ENCODE measurements at places on chromosomes 4 and X. TPM values are rescaled to one million over a fixed set of nuclear protein-coding genes. Genes with fewer than 3 reads are reported as not detected.
A peak's percentile ranks its signal among the peaks of the same experiment; 100 is the strongest.

Gene CD99
- 322 TPM for total RNA-seq

Gene BEX5
- total RNA-seq = not detected

Gene MGARP
- total RNA-seq = 2.1 TPM

DNA sequence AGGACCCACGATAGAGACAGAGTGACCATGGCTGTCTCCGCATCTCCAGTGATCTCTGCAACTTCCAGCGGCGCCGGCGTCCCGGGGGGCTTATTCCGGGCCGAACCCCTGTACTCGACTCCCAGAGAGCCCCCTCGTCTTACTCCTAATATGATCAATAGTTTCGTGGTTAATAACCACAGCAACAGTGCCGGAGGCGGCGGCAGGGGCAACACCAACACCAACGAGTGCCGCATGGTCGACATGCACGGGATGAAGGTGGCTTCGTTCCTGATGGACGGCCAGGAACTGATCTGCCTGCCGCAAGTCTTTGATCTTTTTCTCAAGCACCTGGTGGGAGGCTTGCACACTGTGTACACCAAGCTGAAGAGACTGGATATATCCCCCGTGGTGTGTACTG lies 343 bp downstream of the DACH2 start:
- DNase-seq = no peak

GRCh38 chr4:24794916-24795665 lies at the start of gene SOD3:
SOD3 (plus strand) TSS chr4:24795573; CDS start chr4:24799522, 3,949 bp downstream.
- DNase-seq = peak; percentile 22

DNA sequence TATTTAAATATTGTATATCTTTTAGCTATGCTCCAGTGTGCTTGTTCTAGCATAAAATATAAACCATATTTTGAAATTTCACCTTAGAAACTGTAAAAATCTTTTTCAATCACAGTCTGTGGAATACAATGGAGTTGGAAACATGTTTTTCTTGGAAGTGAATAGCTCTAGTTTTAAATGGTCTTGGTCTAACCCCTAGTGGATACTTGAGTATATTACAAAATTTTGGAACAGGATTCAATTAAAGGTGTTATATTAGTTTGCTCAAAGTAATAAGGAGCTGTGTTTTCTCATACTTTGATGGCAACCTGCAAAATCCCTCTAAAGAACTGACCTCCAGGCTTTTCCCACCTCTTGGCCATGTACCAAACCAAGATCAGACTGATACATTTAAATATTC lies 48.2 kb downstream of the STK26 start:
- peak; percentile 1 for DNase-seq

- no peak for DNase-seq
Measured at GRCh38 chr4:112185740-112186670, 40.8 kb downstream of the FAM241A start.

DNA sequence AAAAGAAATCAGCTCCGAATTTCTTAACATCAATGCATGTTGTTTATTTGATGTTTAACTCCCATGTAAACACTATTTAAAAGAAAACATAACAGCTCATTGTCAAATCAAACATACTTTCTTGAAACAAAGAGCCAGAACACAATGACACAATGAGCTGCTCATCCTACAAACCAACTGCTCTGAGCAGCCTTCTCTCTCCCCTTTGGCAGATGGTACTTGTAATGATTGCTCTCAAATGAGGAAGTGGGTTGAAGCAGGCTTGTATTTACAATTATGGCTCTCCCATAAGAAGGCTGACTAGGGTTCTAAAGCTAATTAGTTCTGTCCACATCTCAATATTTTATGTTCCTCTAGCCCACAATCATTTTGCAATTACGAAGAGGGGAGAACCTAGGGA lies 637.8 kb upstream of the ADGRL3 start:
- DNase-seq = no peak
